ENCODE measurements at places on chromosomes 2 and 18.

GRCh38 chr2:157887946-157888345 is 11.8 kb upstream of the ACVR1 start:
- DNase-seq, result no peak

DNA sequence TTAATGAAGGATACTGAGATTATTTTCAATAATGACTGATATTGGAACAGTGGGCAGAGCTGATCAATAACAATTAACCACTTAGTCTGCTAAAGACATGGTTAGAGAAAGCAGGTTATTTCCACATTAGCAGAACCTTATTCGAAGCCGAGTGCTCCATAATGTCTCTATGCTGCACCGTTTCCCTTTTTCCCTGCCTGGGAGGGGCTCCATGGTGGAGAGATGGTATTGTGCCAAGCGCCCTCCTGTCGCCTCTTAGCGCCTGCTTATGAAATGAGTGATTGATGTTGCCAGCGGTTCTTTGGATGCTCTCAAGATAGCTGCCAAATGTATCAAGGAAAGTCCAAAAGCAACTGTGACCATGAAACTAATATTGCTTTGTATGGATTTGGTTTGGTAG is 34.6 kb upstream of the INSIG2 start:
- DNase-seq, result no peak

DNA sequence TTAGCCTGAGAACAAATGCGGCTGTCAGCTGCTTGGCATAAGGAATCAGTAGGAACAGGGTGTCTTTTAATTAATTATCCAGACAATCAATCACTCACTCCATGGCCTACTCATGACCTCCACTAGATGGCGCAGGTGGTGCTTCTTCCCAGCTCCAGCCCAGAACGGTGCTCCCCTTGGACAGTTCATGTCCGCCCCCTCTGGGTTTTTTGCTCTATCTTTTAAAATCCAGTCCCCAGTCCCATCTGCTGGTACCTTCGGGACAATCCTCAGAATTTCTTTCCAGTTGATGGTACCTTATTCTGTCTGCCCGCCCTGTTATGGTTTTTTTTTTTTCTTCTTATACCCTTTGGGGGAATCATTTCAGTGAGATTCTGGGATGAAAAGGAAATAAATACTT is 99.8 kb downstream of the CACNB4 start:
- DNase-seq, result peak; percentile 50

- no peak for DNase-seq
These were observed 4.9 kb upstream of the WNT10A start for GRCh38 chr2:218875692-218876246.

DNA sequence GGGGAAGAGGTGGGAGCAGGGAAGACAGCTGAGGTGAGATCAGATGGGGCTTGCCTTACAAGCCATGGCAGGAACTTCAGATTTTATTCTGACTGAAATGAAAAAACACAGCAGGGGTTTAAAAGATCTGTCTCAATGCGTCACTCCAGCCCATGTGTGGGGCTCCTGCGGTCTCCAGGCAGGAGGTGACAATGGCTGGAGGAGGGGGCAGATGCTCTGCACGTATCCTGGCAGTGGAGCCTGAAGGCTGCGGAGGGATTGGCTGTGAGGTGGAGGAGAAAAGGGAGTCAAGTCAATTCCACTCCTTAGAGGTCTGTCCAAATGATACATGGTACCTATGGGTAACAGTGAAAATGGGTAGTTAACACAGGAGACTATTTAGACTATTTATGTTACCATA is 40.5 kb upstream of the KIDINS220 start:
- DNase-seq, result no peak

DNA sequence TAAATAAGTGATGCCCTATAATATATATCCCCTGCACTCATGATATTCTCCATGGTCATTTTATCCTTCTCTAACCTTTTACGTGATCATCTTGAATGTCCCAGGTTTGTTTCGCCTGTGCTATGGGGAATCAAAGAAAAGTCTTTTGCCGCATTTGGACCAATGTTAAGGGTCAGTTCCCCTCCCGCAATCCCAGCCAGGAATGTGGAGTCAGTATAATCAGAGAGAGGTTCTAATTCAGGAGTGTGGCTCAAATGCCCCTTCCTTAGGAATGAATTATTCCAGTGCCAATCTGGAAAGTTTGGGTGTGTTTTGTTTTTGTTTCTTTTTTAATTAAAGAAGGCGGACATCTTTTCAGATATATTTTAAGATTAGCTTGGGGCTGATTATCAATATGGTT is 41.8 kb downstream of the PMS1 start:
- DNase-seq, result no peak

- no peak for DNase-seq
These were observed 1.3 kb downstream of the CEP68 start for GRCh38 chr2:65057391-65058052.

DNA sequence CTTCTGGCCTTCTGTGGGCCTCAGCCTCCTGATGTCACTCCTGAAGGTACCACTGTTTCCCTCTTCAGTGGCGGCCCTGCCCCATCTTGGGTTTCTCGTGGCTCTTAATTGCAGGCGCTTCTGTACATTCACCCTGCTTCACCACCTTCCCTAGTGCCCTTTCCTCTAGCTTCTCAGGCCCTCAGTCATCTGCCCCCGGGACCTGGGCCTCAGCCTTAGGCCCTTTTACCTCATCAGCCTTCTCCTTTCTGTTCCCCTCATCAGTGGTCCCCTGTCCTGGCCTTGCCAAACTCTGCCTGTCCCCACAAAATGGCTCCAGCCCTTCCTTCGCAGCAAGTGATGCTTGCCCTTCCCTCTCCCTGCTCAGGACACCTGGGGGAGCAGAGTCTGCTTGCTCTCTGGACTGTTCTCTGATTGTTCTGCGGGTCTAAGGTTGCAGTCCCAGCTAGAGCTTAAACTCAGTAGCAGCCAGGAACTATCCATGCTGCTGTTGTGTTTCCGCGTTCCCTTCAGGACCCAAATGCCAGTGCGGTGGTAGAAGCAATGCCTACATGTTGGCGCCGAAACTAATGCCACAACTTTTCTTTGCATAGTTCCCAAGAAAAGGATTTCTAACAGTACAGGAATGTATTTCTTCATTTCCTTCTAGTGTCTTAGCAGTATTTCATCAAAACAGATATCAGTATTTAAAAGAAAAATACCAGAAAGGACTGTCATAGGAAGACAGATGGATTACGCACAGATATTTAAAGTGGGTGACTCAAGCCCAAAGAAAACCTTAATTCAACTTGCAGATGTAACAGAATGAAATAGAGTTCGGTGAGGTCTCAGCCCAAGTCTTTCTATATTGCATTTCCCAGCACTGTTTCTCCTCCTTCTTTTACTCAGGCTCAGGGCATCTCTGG is 7.5 kb downstream of the ASB1 start:
- DNase-seq, result no peak

Measured in globus pallidus (tissue), 1 donor.